ENCODE measurements at places on chromosomes 2 and 18.

DNA sequence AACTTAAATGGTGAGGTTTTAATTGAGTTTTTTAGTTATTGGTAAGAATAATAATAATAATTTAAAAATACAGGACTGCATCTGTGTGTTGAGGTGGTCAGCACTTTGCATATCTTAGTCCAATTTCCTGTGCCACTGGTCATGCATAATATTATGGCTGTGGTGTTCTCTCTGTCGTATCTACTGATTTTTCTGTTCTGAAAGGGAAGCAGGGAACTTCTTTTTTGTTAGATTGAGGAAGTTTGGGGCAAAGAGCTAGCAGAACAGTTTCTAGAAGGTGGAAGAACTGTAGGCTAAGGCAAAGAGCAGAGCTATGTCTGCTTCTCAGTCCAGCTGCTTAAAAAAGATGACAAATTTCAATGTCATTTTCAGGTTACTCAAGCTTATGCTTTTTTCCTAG, 74.3 kb downstream of the XRCC5 start:
- DNase-seq, result peak; percentile 34

DNA sequence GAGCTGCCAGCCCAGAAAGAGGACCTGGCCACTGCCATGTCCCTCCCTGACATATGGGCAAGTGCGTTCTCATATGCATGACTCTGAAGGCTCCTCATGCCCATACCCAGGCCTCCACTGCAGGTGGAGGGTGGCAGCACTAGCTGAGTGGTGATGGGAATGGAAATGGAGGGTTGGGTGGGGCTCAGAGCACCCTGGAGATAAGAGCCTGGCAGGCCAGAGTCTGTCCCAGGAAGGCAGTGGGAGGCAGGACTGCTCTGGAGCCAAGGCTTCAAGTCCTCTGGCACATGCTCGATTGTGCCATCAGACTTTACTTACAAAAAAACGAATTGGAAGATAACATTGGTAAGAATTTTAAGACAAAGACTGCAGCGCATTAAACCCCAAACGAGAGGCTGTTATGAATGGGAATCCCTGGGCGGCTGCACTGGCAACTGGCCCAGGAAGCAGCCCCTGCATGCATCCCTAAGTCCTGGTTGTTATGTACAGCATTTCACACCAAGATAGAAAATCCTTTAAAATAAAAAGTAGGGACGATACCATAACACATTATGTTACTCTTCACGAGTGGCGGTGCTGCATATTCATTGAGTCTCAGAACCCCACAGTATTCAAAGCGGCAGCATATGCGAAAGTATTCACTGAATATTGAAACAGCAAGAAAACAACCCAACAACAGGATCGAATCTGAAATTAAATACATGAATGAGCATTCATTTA, 81.7 kb upstream of the FAM98A start:
- no peak for DNase-seq

DNA sequence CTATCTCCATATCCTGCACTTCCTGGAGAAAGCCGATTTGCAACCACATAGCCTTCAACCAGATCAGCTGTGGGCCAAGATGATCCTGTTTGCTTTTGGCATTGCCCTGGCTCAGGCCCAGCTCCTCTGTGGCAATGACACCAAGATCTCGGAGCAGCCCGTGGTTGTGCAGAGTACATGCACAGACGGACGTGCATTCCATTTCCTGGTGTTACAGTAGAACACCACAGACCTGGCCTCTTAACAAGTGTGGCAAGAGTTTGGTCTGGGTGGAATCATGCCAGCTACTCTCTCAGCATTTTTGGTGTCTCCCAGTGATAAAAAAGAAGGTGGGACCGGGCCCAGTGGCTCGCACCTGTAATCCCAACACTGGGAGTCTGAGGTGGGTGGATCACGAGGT, 20.0 kb downstream of the MALT1 start:
- no peak for DNase-seq

GRCh38 chr2:172864182-172864581, 128.5 kb downstream of the RAPGEF4 start:
- DNase-seq, result peak; percentile 74

DNA sequence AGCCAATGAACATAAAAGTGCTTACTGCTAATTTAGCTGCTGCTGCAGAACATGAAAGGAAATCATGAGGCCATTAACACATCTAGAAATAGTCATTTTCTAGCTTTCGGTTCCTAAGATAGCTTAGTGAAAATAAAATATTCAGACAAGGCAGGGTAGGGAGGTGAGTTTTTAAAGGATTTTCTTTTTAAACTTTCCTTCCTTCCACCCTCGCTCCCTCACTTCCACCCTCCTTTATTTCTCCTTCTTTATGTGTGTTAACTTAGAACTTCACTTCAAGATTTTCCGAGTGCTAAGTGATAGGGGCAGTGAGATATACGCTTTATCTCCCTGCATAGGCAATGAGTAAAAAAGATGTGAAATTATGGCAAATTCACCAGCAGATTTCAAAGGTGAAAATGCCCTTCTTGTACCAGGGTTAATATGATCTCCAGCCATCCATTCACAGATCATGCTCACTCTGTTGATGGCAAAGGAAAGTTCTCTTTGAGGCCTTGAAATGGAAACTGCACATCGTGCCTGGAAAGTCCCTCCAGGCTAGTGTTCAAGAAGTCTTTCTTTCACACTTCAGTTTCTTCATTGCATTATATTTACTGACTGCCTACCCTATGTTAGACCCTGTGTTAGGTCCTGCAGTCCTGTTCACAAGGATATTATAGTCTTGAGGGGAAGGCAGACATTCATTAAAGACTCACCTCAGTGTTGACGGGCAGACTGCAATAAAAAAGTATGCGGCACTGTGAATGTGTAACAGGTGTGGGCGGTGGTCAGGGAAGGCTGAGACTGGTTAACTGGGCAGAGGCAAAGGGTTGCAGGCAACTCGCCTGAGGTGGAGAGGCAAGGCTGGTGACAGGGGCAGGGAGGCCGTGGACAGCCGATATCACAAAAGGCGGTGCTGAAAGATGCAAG, 200.8 kb downstream of the PLCL1 start:
- DNase-seq, result no peak

DNA sequence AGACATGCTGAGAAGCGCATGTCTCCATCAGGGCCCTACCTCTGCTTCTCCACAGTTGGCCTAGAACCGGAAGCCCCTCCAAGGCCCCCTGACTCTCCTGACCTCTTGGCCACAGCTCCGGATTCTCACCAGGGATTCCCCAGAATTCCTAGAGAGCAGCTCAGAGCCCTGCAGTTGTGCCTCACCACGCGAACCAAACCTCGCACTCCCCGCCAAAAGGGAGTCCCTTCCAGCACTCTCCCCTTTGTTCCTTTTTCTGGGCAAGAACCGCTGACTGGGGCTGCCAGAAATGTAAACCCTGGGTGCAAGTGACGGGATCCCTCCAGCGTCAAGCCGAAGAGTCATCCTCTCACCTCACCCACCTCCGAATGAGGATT, 36.7 kb downstream of the AFF3 start:
- no peak for DNase-seq

GRCh38 chr2:164523726-164524125, 97.6 kb downstream of the GRB14 start:
- DNase-seq, result no peak

DNA sequence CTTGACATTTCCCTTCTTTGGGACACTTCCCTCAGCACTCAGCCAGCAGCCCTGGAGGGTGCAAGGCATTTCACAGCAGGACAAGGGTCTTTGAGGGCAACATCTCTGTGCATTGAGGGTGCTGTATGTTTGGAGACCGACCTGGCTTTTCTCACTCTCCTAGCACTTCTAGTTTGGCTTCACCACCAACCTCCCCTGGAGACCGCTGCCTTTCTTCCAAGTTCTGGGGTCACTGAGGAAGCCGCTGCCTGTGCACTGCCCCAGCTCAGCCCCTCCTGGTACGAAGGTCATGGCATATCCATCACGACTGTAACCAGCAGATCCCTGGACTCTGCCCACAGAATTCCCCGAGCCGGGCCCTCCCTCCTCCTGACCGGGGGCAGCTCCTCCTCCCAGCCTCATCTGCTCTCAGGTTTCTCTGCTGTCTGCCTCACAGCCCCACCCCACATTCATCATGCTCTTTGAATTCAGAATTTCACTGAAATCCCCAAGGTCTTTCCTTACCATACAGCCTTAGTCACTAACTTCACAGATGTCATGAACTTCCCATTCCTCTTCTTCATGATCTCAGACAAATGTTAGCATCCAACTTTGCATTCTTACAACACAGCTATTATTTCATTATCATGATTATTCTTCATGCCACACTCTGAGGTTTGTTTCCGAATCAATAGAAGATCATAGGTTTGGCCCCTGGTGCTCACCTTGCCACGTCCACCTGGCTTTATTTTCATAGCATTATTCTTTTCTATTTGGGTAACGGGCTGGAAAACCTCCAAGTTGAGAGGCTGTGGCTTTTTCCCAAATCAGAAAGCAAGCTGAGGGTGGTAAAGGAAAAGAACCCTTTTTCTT, 113.0 kb upstream of the COPS8 start:
- DNase-seq, result no peak

GRCh38 chr2:28108143-28108542, 217.6 kb downstream of the BABAM2 start:
- DNase-seq, result no peak

Measured in NB4 (cell line).